ENCODE measurements at places on chromosomes 3 and 15.

DNA sequence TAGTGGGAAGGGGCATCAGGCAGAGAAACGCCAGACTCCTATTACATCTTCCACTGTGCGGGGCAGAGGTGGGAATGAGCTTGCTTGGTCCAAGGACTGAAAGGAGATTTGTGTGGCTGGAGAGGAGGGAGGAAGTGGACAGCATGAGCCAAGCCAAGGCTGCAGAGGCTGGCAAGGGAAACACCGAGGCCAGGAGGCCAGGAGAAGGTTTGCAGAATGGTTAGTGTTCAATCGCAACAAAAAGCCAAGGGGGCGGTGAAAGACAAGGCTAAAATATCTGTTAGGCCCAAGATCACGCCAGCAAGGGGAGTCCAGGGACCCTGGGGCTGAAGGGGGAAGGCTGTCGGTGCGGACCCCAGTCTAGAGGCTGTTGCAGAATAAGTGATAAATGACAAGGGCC lies 75.8 kb downstream of the CPN2 start:
- DNase-seq, result no peak

DNA sequence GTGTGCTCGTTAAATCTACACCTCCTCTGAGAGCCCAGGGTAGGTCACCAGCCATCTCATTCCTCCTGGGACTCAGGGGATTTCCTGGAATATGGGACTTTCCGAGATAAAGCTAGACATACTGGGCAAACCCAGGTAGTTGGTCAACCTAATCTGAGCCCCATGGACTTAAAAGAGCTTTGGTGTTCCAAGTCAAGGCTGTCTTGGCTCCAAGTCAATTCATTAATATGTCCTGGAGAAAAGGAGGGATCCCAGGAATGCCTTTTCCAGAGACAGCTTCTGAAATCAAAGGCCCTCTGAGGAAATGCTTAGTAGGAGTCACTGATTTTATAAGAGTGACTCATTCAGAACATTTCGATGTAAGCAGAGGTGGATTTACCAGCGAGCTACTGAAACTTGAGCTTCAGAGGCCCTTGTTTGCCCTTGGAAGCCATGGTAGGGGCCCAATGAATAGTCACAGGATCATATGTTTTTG lies 137.3 kb upstream of the UBE2E1 start:
- no peak for DNase-seq

GRCh38 chr3:41117398-41117870 lies 81.9 kb upstream of the CTNNB1 start:
- peak; percentile 100 for DNase-seq

DNA sequence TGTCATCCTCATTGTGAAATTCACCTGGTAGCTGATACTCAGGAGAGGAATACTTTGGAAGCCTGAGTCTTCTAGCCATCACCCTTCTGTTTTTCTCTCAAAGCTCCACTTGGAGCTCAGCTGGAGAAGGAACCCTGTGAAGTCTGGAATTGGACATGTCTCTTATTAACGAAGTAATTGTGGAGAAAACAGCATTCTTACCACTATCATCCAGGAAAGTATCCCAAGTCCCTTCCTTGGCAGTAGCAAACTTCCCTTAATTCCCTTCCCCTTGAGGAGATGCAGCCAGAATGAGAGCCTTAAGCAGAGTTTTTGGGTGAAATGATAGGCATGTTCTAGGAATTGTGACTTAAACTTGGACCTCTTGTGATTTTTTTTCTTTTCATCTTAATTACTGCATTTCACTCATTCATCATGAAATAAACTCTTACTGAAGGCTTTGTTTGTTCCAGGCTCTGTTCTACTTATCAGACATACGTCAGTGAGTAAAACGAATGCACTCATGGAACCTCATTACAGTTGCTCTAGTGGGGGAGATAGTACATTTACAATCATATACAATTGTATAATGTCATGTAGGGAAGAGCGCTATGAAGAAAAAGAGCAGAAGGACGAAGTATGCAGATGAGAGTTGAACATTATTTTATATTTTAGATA lies 30.5 kb upstream of the TCF12 start:
- no peak for DNase-seq

All from AML-193 (cell line).